AG08395 (cell line): ENCODE measurements at places on chromosomes 2 and 18.
A peak's percentile ranks its signal among the peaks of the same experiment; 100 is the strongest.

GRCh38 chr18:63037491-63037890 lies 282.1 kb downstream of the BCL2 start:
- no peak for DNase-seq

GRCh38 chr18:13608791-13609532 lies 117.4 kb downstream of the FAM210A start:
- DNase-seq: no peak

- DNase-seq: no peak
Observed at GRCh38 chr2:45170191-45171135, 161.2 kb upstream of the SIX2 start.

GRCh38 chr18:25298853-25299274 lies 53.1 kb downstream of the ZNF521 start:
- peak; percentile 74 for DNase-seq

DNA sequence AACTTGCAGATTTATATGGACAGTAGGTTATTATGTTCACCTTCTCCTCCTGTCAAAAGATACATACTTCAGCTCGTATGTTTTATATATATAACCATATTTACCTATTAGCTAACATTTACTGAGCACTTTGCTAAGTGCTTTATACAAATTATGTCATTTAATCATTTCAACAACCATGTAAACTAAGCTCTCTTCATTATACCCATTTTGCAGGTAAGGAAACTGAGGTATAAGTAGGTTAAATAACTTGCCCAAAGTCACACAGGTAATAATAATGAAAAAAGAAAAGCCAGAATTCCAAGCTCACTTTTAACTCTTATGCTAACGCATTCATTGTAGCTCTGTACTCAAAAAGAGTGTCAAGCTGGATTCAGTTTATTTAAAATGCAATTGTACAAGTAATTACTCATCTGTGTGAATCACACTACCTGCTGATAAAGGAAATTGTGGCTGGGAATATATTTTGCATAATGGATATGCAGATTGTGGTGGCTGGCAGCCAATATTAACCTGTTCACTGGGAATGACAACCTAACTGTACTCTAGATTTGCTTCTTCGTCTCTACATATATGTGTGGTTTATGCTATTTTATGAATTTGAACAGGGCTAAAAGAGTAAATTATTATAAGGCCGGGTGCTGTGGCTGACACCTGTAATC lies 20.6 kb downstream of the SLC16A14 start:
- DNase-seq: no peak

DNA sequence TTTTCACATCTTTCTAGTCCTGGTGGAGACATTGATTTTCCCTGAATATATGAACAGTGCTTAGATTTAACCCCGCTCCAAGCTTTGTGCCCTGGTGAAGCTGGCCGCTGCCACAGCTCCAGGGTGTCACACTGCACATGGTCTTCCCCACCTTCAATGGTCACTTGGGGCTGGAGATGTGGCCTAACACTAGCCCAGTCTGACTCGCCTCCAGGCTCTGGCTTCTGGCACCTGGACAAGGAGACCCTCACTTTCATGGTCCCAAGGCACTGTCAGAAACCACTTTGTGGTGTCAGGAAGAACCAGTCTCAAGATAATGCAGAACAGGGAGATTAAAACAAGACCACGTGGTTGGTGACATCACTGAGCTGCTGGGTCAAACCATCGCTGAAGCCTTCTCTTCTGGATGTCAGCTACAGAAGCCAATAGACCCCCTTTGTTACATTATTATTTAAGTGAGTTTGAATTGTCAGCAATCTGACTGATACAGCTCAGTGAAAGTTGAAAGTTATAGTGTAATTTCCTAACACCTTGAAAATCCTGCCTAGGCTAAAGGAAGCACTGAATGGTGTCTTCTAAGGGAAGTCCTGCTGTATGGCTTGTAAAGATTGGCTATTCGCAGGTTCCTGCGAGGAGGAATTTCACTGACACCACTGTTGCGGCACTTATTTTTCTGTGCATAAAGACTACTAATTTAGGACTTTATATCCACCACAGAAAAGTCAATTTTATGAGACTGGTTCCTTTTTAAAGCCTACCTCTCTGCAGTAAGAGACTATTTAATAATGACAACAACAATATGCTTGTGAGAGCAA lies 55.0 kb upstream of the CTDP1 start:
- DNase-seq: no peak

- no peak for DNase-seq
Observed at GRCh38 chr2:241053576-241054251, 48.4 kb downstream of the MTERF4 start.

DNA sequence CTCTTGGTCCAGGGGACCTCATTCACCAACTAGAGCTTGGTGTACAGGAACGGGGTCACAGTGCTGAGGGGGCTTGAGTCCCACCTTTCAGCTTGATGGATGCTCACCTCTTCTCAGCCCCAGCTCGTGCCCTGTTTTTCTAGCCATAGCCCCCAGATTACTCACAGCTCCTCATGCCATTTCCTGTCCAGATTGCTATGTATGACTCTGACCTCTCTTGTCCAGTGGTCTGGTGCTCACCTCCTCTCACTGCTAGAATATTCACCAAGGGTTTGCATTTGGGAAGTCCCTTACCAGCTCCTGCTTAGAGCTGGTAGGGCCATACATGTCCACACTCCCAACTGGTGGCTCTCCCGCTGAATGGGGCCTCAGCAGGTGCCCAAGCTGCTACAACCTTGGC lies 5.9 kb downstream of the LBX2 start:
- DNase-seq: no peak

DNA sequence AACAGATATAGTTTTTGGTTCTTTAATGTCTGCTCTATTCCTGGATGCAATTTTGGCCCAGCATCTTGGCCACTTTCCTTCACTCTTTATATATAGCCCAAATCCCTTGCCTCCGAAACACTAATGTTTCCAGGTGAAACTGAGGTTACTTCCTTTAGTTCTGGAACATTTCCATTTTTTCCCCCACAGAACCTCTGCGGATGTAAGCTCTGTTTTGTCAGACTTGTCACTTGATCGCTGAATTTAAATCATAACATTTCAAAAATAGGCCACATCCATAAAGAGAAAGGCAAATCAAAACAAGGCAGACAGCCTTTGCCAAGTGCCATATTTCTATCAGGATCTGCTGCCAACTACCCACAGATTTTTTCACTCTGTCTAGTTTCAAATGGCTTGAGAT lies 115.1 kb downstream of the ANKRD44 start:
- no peak for DNase-seq

DNA sequence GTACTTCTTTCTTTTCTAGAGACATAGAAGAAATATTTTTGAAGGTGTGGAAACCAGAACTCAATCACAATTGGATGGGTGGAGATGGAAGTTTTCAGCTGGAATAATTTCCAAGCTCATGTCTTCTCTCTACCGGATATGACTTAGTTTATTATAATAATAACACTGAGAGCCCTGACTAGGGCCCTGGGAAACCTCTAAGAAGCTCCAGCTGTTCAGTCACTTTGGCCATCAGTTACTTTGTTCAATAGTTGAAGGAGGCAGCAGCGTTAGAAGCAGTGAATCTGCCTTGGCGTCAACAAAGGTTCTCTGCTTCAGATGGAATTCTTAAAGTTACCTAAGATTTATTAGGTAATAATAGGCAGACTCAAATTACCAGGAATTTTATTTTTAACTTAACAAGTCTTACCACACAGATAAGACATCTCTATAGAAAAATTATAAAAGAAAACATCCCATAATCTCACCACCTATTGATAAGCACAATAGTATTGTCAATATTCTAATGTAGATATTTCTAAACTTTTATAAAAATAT lies 293.8 kb upstream of the CHAC2 start:
- DNase-seq: no peak

DNA sequence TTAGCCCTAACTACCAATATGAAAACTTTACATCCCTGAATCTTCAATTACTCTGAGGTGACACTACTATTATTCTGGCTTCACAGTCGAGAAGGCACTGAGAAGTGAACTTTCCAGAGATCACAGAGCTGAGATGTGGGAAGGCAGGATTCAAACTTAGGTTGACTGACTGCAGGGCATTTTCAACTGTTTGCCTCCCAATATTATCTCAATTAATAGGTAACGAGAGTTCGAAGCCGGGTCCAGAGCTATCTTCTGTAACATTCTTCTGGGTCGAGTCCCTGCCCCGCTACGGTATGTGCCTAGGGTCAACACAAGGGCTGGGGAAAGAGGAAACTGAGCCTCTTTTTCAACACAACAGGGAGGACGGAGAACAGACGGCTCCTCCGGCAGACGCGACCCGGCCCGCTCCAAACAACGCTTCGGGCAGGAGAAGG lies 740 bp downstream of the CHMP3 start:
- no peak for DNase-seq

DNA sequence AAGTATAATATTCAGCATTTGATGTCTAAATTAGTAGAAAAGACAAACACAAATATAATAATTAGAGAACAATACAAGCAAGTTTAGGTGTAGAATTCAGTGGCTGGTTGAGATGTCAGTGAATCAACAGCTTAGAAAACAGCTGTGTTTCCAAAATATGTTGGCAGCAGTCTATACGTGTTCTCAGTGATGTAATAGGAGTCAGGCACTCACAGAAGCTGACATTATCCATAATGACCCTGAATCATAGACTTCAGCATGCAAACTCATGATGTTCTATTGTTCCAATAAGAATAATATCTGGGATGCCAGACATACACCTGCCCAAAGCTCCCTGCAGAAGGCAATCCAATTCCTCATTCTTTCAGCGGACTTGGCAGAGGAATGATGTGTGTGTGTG lies 164.7 kb downstream of the SLC8A1 start:
- no peak for DNase-seq

GRCh38 chr2:104876606-104877570 lies 23.0 kb downstream of the POU3F3 start:
- DNase-seq: no peak

DNA sequence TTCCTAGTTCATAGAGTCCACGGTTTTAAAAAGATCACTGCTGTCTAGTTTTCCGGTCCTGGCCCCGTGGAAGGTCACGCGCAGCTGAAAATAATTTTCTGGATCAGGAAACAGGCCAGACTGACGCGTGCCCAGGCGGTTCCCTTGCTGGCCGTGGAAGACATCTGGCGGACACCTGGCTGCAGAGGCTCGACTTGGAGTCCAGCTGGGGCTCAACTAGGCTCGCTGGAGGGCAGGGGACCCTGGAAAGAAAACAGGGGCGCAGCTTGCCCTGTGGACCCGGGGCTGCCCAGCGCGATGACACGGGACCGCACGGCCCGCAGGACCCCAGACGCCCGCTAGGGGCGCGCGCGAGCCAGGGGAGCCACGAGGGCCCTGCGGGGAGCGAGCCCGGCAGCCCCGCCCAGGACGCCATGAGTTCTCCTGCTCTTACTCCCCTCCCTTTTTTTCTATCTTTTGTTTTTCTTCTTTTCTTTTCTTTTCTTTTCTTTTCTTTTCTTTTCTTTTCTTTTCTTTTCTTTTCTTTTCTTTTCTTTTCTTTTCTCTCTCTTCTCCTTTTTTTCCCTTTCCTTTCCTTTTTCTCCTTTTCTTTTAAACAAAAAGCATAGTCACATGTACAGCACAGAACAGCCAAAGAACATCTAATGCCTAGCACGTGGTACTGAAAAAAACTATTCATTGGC lies 43.2 kb upstream of the UBE2F start:
- peak; percentile 93 for DNase-seq

DNA sequence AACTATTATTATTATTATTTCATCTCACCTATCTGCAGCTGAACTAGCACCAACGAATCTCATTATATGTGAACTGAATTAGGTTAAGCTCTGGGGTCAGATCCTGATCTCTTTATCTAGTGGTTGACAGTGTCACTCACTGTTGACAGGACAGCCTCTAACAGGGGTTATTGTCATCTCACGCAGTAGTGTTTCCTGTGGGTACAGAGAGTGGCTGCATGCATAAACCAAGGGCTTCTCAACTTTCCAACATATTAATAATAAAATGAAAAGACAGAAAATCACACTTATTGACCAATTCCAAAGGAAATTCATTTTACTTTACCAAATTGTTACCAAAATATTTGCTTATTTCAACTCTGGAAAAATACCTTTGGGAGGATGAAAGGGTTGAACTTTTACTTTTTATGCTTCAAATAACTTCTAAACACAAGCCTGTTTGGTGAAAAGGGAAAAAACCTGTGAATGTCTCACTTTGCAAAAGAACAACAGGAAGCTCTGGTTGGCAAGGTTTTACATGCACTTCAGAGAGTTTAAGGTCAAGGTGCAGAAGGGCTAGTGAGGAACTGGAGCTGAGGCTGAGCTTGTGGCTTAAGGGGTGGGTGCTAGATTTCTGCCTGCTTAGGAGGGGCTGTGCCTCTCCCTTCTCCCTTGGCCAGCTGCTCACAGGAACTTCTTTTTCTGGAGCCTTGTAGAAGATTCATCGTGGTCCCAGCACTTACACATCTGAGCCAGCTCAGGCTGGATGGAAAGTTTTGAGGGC lies 72.6 kb downstream of the CTAGE1 start:
- DNase-seq: no peak

GRCh38 chr2:223104336-223105132 lies 52.5 kb downstream of the KCNE4 start:
- DNase-seq: no peak

DNA sequence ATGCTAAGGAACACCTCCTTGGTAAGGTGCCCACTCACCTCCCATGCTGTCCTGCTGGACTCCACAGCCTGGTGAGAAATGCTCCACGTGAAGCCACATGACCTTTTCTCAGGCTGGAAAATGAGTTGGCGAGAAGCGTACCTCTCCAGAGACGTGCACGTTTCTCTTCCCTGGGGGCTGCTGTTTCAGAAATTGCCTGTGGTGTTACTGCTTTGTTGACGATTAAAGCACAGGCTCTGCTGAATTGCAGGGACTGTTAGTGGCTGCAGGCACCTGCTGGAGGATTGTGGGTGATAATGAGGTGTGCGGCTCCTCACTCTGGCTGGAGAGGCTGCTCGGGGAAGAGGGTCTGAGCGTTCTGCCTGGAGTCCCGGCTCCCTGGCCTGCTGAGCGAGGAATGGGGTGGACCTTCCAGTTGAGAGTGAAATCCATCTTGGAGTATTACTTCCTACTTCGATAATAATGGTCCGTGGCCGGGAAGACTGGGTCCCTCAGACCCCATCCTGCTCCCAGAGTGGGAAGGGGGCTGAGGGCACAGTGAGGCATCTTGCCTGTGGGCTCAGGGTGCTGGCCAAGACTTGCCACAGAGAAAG lies 199.3 kb upstream of the HDAC4 start:
- no peak for DNase-seq

GRCh38 chr2:125756431-125756830 lies 899.5 kb upstream of the GYPC start:
- DNase-seq: no peak

- no peak for DNase-seq
Observed at GRCh38 chr2:904246-905024, 46.2 kb upstream of the SNTG2 start.

- DNase-seq: peak; percentile 39
Observed at GRCh38 chr2:57443973-57444521, 602.6 kb upstream of the VRK2 start.
